Smooth muscle cell of the pulmonary artery (primary cell): ENCODE measurements at places on chromosomes 16 and 17. TPM values are rescaled to one million over a fixed set of nuclear protein-coding genes. Genes with fewer than 3 reads are reported as not detected.

Gene EXOC3L1
- total RNA-seq, result 0.13 TPM in 1 of 2 replicates, not detected in the other

Gene MYL4
- total RNA-seq, result 0.85 TPM in 1 of 2 replicates, not detected in the other

Gene PABPN1L
- not detected in 2 replicates for total RNA-seq

Gene DPEP2NB
- total RNA-seq, result not detected in 2 replicates

Gene KRTAP1-1
- not detected in 2 replicates for total RNA-seq

Gene AGRP
- not detected in 2 replicates for total RNA-seq

Gene EVPLL
- not detected in 2 replicates for total RNA-seq

Gene TMEM132E
- 0.07 TPM in 2 replicates for total RNA-seq

Gene MAF
- 1.6 and 10.1 TPM in 2 replicates for total RNA-seq

Gene DNAH17
- not detected in 2 replicates for total RNA-seq

Gene RANBP10
- total RNA-seq, result 7.8 and 7.9 TPM in 2 replicates

Gene NFE2L1
- total RNA-seq, result 302 and 435 TPM in 2 replicates

Gene PRAC2
- total RNA-seq, result not detected in 2 replicates

Gene CD300E
- not detected in 2 replicates for total RNA-seq

Gene CMTM3
- 11.9 and 17.4 TPM in 2 replicates for total RNA-seq

Gene GALNS
- total RNA-seq, result 49.1 and 69.1 TPM in 2 replicates

Gene TPSD1
- not detected in 2 replicates for total RNA-seq

Gene GSPT1
- total RNA-seq, result 75.5 and 78.3 TPM in 2 replicates

Gene TBC1D3I
- 0.07 and 0.78 TPM in 2 replicates for total RNA-seq

Gene OR1A1
- total RNA-seq, result not detected in 2 replicates

Gene BEAN1
- 0.07 and 0.13 TPM in 2 replicates for total RNA-seq

Gene RNF227
- total RNA-seq, result 4.0 and 6.9 TPM in 2 replicates

Gene SMPD3
- 0.07 and 0.10 TPM in 2 replicates for total RNA-seq

Gene CASKIN1
- 0.20 and 1.7 TPM in 2 replicates for total RNA-seq

Gene RAMP2
- 0.13 and 0.46 TPM in 2 replicates for total RNA-seq

Gene PPP1R1B
- 0.91 TPM in 1 of 2 replicates, not detected in the other for total RNA-seq

Gene RASD1
- 0.53 and 2.3 TPM in 2 replicates for total RNA-seq

Gene CCR7
- total RNA-seq, result 0.26 TPM in 1 of 2 replicates, not detected in the other

Gene NTN1
- total RNA-seq, result 0.26 and 1.3 TPM in 2 replicates

Gene NEUROD2
- not detected in 2 replicates for total RNA-seq

Gene TEN1
- 12.5 and 13.6 TPM in 2 replicates for total RNA-seq

Gene KRTAP9-8
- total RNA-seq, result not detected in 2 replicates

Gene TMEM97
- 7.8 TPM in 2 replicates for total RNA-seq

Gene CEMP1
- not detected in 2 replicates for total RNA-seq

Gene SPN
- total RNA-seq, result not detected in 2 replicates

Gene DOC2B
- total RNA-seq, result not detected in 2 replicates

Gene MT1E
- total RNA-seq, result 86.1 and 156 TPM in 2 replicates

Gene WNT3
- total RNA-seq, result 1.0 and 1.4 TPM in 2 replicates

Gene CD300LB
- total RNA-seq, result not detected in 2 replicates

Gene VWA3A
- under 0.01 and 0.03 TPM in 2 replicates for total RNA-seq

Gene AHSP
- total RNA-seq, result not detected in 2 replicates

Gene TMEM235
- total RNA-seq, result not detected in 2 replicates

Gene PYY
- not detected in 2 replicates for total RNA-seq

Gene SYNGR3
- total RNA-seq, result 4.0 and 12.5 TPM in 2 replicates

Gene POLG2
- total RNA-seq, result 10.0 and 11.8 TPM in 2 replicates

Gene TRPV3
- total RNA-seq, result 1.4 and 2.3 TPM in 2 replicates

Gene DPEP2
- total RNA-seq, result not detected in 2 replicates

Gene ABCC3
- 18.2 and 29.7 TPM in 2 replicates for total RNA-seq

Gene ARL5C
- total RNA-seq, result not detected in 2 replicates

Gene TM4SF5
- total RNA-seq, result not detected in 2 replicates

Gene DBNDD1
- total RNA-seq, result 1.9 and 5.4 TPM in 2 replicates

Gene ACSM2A
- total RNA-seq, result not detected in 2 replicates
